GM23248 (cell line): ENCODE measurements at places on chromosomes 5 and 9. TPM values are rescaled to one million over a fixed set of nuclear protein-coding genes. Genes with fewer than 3 reads are reported as not detected.

The PIP5KL1 gene
- total RNA-seq: 5.5 and 16.6 TPM in 2 replicates

The C1QTNF2 gene
- total RNA-seq: 0.22 TPM in 1 of 2 replicates, not detected in the other

The OMD gene
- 0.11 TPM in 1 of 2 replicates, not detected in the other for total RNA-seq

The RNF183 gene
- total RNA-seq: not detected in 2 replicates

The PDE6A gene
- not detected in 2 replicates for total RNA-seq

- no peak overlapping the region for H3K4me3 ChIP-seq
- no peak overlapping the region for H3K27ac ChIP-seq
- H3K4me1 ChIP-seq: peaks cover 11% of the 10 kb centered on the region; the same call in 1 of the 2 replicates
- H3K27me3 ChIP-seq: no peaks in the 10 kb centered on the region
- DNase-seq: peak; percentile 27
- no peaks in the 10 kb centered on the region for H3K36me3 ChIP-seq
These were observed 288.7 kb downstream of the RFX3 start for GRCh38 chr9:3237121-3237520.

GRCh38 chr9:104367507-104367906 lies 136.6 kb upstream of the OR13F1 start:
- H3K4me3 ChIP-seq: no peak overlapping the region
- H3K27ac ChIP-seq: no peak overlapping the region
- H3K36me3 ChIP-seq: no peaks in the 10 kb centered on the region
- H3K4me1 ChIP-seq: no peaks in the 10 kb centered on the region
- H3K27me3 ChIP-seq: no peaks in the 10 kb centered on the region

DNA sequence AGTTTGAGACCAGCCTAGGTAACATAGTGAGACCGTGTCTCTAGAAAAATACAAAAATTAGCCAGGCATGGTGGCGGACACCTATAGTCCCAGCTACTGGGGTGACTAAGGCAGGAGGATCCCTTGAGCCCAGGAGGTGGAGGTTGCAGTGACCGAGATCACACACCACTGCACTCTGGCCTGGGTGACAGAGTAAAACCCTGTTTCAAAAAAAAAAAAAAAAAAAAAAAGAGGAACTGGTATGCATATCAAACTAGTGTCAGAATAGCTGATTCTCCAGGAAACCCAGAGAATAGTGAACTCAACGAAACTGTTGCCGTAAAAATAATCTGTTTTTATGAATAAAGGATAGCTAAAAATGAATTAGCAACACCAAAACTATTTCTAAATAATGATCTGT lies 126.6 kb upstream of the BASP1 start:
- no peak overlapping the region for H3K27ac ChIP-seq
- H3K27me3 ChIP-seq: no peaks in the 10 kb centered on the region
- H3K4me1 ChIP-seq: peaks cover 11% of the 10 kb centered on the region

- no peaks in the 10 kb centered on the region for H3K27me3 ChIP-seq
- H3K4me1 ChIP-seq: no peaks in the 10 kb centered on the region
- peak; percentile 26 for DNase-seq
- no peak overlapping the region for H3K4me3 ChIP-seq
- no peak overlapping the region for H3K27ac ChIP-seq
These were observed 13.5 kb upstream of the GRM6 start for GRCh38 chr5:179008667-179009066.

DNA sequence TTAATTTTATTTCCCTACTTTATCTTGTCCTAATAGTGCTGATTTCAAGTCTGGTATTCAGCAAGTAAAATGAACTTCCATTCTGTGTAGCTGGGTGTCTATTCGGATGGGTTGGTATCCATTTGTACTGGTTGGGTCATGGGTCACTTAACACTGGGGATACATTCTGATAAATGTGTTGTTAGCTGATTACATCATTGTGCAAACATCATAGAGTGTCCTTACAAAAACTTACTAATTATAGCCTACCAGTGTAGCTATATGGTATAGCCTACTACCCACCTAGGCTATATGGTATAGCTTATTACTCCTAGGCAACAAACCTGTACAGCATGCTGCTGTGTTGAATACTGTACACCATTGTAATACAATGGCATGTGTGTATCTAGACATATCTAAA lies 1373.7 kb upstream of the DMAC1 start:
- DNase-seq: no peak
- no peaks in the 10 kb centered on the region for H3K36me3 ChIP-seq
- no peaks in the 10 kb centered on the region for H3K27me3 ChIP-seq
- no peak overlapping the region for H3K27ac ChIP-seq
- no peaks in the 10 kb centered on the region for H3K4me1 ChIP-seq

GRCh38 chr5:174793684-174794328 lies 69.4 kb downstream of the MSX2 start:
- no peaks in the 10 kb centered on the region for H3K27me3 ChIP-seq
- no peak overlapping the region for H3K4me3 ChIP-seq
- H3K4me1 ChIP-seq: peaks cover 11% of the 10 kb centered on the region
- H3K36me3 ChIP-seq: no peaks in the 10 kb centered on the region

DNA sequence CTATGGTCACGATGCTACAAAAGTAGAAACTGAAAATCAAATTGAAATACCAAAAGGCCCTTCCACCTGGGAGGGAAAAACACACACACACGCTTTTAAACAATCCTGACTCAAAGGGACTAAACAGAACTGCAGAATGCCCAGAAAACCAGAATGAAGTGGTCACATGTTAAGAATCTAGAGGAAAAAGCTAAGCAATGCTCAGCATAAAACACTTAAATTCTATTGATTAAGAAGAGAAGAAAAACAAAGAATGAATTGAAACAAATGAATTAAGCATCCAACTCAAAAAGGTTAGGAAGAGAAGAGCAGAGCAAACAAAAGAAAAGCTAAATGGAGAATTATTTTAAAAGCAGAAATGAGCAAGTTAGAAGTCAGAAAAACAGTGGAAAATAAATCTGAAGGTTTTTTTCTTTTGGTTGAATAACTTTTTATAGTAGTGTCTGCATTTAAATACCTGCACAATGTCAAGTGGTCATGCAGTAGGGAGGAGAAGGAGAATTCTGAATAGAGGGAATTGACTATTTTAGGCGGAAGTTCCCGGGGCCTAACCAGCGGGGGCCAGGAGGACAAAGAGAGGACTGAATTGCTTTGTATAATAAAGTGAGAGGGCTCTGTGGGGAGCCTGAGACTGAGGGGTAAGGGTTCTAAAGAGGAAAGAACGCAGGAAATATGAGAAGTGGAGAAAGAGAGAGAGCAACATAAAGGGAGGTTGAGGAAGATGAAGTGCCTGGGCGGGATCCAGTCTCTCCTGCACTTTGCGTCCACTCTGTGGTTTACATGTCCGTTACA lies 146.8 kb downstream of the ATPSCKMT start:
- H3K27me3 ChIP-seq: no peaks in the 10 kb centered on the region
- H3K36me3 ChIP-seq: no peaks in the 10 kb centered on the region
- H3K4me1 ChIP-seq: 0 out of 2 replicates have a peak, but pooled peaks cover 5% of the 10 kb centered on the region
- no peak overlapping the region for H3K27ac ChIP-seq
- H3K4me3 ChIP-seq: no peak overlapping the region

DNA sequence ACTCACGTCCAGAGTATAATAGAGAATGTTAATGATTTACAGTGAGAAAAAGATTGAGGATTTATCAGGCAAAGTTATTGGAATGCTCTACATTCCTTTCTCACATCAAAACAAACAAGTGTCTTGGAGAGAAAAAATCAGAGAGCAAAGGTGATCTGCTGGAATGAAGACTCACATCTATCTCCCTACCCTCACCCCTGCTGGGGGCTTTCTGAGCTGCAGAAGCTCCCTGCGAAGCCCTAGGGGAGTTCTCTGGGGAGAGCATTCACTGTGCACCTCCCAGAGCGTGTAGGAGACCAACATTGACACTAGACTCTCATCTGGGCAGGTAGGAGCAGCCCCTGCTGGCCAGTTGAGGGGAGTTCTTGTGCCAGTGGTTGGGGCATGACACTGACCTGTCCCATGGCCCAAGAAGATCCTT lies 76.6 kb upstream of the ADAMTS16 start:
- H3K4me1 ChIP-seq: no peaks in the 10 kb centered on the region
- H3K36me3 ChIP-seq: no peaks in the 10 kb centered on the region
- no peak overlapping the region for H3K27ac ChIP-seq
- peaks cover 21% of the 10 kb centered on the region for H3K27me3 ChIP-seq
- no peak overlapping the region for H3K4me3 ChIP-seq
- peak; percentile 9 for DNase-seq

GRCh38 chr9:120045011-120045410 lies 535.0 kb downstream of the CDK5RAP2 start:
- H3K4me3 ChIP-seq: no peak overlapping the region
- DNase-seq: no peak
- no peaks in the 10 kb centered on the region for H3K36me3 ChIP-seq
- peaks cover 5% of the 10 kb centered on the region for H3K27me3 ChIP-seq

DNA sequence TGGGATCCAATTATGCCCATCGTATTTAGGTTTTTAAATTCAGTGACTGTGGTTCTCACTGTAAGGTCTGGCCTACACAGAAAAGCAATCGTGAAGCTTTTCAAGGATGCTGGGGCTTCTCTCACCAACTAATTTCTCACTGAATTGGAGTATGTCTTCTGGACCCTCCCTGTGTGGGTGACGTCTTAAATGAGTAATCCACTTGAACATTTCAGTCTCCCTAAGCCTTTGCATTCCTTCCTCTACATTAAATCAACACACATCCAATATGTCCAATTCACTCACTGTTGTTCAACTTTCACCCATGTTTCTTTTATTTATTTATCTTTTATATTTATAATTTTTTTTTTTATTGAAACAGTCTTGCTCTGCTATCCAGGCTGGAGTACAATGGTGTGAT lies 12.5 kb upstream of the BTF3 start:
- no peaks in the 10 kb centered on the region for H3K36me3 ChIP-seq
- H3K4me3 ChIP-seq: no peak overlapping the region
- peak; percentile 14 for DNase-seq
- H3K27ac ChIP-seq: no peak overlapping the region

GRCh38 chr5:77210964-77211690 lies 647 bp downstream of the PDE8B start:
- H3K4me1 ChIP-seq: no peaks in the 10 kb centered on the region
- H3K4me3 ChIP-seq: peak overlapping the region; percentile 61
- no peak overlapping the region for H3K27ac ChIP-seq
- H3K27me3 ChIP-seq: peaks cover 78% of the 10 kb centered on the region
- peak; percentile 34 for DNase-seq
- no peaks in the 10 kb centered on the region for H3K36me3 ChIP-seq

DNA sequence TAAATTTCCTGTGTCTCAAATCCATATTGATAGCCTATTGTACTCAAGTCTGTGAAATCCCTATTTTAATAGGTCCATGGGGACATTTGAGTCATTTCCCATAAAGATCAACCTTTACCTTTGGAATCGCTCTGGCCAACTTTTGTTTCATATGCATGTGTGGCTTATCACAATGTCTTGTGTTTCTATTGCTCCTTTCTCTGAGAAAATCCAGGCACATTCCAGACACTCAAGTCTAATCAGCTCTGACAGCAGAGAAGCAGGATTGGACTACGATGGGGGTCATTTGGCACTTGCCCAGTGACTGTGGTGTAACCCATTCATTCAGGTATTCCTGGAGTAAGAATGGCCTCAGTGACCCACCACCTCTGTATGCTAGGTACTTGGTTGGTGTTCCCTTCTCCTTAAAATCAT lies 48.4 kb downstream of the ACTBL2 start:
- H3K4me3 ChIP-seq: no peak overlapping the region
- H3K27me3 ChIP-seq: no peaks in the 10 kb centered on the region
- H3K27ac ChIP-seq: no peak overlapping the region
- no peak for DNase-seq
- no peaks in the 10 kb centered on the region for H3K36me3 ChIP-seq

GRCh38 chr5:56656846-56657726 lies 158.3 kb upstream of the MAP3K1 start:
- DNase-seq: no peak
- no peaks in the 10 kb centered on the region for H3K36me3 ChIP-seq
- no peaks in the 10 kb centered on the region for H3K4me1 ChIP-seq
- H3K4me3 ChIP-seq: no peak overlapping the region
- no peak overlapping the region for H3K27ac ChIP-seq
- H3K27me3 ChIP-seq: peaks cover under 1% of the 10 kb centered on the region; the same call in 1 of the 2 replicates

DNA sequence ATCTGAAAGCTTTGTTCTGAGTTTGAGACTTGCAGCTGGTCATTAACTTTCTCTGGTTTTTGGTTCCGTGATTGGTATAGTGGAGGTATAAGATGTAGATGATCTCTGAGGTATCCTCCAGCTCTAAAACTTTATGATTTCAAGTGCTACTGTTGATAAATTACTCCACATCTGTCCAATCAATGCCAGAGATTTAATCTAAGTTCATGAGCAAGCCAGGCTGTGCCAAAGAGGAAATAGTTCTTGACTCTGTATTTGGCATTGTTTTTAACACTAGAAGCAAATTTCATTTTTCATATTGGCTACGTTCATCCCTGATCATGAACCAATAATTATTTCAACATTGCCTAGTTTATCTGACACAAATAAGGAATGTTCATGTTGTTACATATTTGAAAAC lies 28.5 kb upstream of the CHD1 start:
- H3K4me1 ChIP-seq: no peaks in the 10 kb centered on the region
- no peak overlapping the region for H3K27ac ChIP-seq
- DNase-seq: no peak
- H3K27me3 ChIP-seq: no peaks in the 10 kb centered on the region

- no peak overlapping the region for H3K4me3 ChIP-seq
- no peaks in the 10 kb centered on the region for H3K27me3 ChIP-seq
- H3K27ac ChIP-seq: no peak overlapping the region
- DNase-seq: no peak
- peaks cover 44% of the 10 kb centered on the region for H3K4me1 ChIP-seq
- peaks cover 6% of the 10 kb centered on the region; the same call in 1 of the 2 replicates for H3K36me3 ChIP-seq
These were observed 8.0 kb downstream of the VDAC1 start for GRCh38 chr5:133996683-133997252.

GRCh38 chr5:73311291-73312110 lies 137.1 kb downstream of the FOXD1 start:
- DNase-seq: peak; percentile 95
- peak overlapping the region; percentile 56 for H3K4me3 ChIP-seq
- H3K4me1 ChIP-seq: peaks cover 49% of the 10 kb centered on the region
- H3K36me3 ChIP-seq: no peaks in the 10 kb centered on the region
- no peaks in the 10 kb centered on the region for H3K27me3 ChIP-seq

- no peak for DNase-seq
- H3K4me1 ChIP-seq: peaks cover 8% of the 10 kb centered on the region; the same call in 1 of the 2 replicates
- H3K27me3 ChIP-seq: peaks cover 4% of the 10 kb centered on the region; the same call in 1 of the 2 replicates
- no peaks in the 10 kb centered on the region for H3K36me3 ChIP-seq
These were observed 169.4 kb upstream of the ZNF462 start for GRCh38 chr9:106693558-106693957.

DNA sequence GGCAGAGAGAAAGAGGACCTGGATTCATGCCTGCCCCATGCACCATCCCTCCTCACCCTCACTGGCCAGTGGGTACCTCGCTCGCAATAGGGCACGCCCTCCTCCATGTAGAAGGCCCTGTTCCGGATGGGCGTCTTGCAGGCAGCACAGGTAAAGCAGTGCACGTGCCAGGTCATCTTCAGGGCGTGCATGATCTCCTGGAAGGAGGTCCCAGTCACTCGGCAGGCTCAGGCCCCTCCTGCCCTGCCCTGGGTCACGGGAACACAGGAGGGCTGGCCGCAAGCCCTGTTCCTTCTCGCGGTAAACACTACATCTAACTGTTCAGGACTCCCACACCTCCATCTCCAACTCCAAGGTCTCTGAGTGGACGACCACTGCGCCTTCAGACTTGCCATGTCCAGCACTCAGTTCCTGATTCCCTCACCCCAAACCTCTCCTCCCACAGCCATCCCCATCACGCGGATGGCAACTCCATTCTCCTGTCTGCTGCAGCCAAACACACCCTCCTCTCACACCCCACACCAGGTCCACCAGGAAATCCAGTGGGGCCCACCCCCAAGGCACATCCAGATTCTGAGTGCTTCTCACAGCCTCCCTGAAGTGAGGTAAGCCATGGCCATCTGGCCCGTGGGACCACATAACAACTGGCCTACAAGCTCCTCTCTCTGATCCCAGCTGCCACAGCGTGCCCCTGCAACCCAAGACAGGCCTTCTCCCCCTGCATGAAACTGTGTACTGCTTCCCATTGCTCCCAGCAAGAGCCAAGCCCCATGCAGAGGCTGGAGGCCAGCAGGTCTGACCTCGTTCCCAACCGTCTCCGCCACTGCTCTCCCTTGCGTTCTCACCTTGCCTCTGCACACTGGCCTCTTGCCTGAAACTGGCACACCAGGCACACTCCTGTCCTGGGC lies 10.8 kb upstream of the DBN1 start:
- peak overlapping the region; percentile 40 for H3K27ac ChIP-seq
- peaks cover 26% of the 10 kb centered on the region for H3K4me1 ChIP-seq
- DNase-seq: no peak
- no peaks in the 10 kb centered on the region for H3K27me3 ChIP-seq
